ENCODE measurements at places on chromosomes 4 and X.

- no peaks in the 10 kb centered on the region for H3K27me3 ChIP-seq
- no peak overlapping the region for H3K4me3 ChIP-seq
- no peaks in the 10 kb centered on the region for H3K36me3 ChIP-seq
- H3K4me1 ChIP-seq = no peaks in the 10 kb centered on the region
Observed at GRCh38 chr4:1074077-1074476, 39.3 kb downstream of the RNF212 start.

GRCh38 chr4:3729188-3729881 is 36.9 kb upstream of the ADRA2C start:
- no peaks in the 10 kb centered on the region for H3K36me3 ChIP-seq
- H3K4me1 ChIP-seq = peaks cover 36% of the 10 kb centered on the region
- H3K27ac ChIP-seq = no peak overlapping the region
- H3K27me3 ChIP-seq = peaks cover 15% of the 10 kb centered on the region
- DNase-seq = no peak

DNA sequence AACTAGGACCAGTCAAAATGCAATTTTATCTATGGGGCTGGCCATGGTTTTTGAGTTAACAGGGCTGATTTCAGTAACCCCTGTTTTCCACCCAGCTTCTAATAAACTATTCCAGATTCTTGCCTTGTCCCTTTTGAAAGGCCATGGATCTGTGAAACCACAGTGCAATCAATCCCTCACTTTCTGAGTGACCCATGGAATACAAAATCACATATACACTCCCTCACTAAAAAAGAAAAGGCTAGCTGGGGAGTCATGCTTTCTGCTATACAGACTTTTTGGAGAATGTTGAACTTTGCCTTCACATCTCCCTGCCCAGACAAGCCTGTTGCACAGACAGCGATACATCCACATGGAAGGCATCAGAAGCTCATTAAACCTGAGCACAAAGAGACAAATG is 47.9 kb downstream of the MAD2L1 start:
- no peaks in the 10 kb centered on the region for H3K27me3 ChIP-seq
- H3K27ac ChIP-seq = no peak overlapping the region

- no peak overlapping the region for H3K4me3 ChIP-seq
- no peaks in the 10 kb centered on the region for H3K4me1 ChIP-seq
- H3K27me3 ChIP-seq = no peaks in the 10 kb centered on the region
- DNase-seq = no peak
Observed at GRCh38 chrX:38970845-38971244, 169.6 kb downstream of the MID1IP1 start.

DNA sequence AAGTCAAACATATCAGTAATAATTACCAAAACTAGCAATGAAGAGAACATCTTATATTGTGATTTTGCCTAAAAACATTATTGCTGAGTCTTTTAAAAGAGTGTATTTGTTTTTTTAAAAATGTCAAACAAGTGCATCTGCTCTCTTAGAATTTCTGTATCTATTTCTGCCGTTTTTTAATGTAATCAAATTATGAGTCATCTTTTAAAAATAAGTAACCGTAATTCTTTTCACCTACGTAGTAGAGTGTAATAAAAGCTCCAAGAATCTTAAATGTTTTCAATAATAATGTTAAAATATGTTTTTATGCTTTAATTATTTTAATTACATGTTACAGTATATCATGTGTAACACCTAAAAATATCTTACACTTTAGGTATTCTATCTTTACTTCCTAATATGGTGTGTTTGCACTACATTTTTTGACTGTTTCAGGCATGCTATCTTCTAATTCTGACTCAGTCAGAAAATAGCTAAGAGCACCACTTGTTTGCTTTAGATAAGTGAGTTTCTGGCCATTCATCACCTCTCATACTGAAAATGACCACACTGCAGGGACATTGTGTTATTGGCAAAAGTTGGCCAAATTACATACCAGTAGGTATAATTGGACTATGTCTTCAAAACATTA is 368.5 kb downstream of the PCDH7 start:
- H3K27ac ChIP-seq = no peak overlapping the region
- no peaks in the 10 kb centered on the region for H3K27me3 ChIP-seq
- DNase-seq = no peak
- H3K36me3 ChIP-seq = no peaks in the 10 kb centered on the region
- no peaks in the 10 kb centered on the region for H3K4me1 ChIP-seq
- H3K4me3 ChIP-seq = no peak overlapping the region

- H3K27me3 ChIP-seq = no peaks in the 10 kb centered on the region
- DNase-seq = no peak
- no peak overlapping the region for H3K4me3 ChIP-seq
Observed at GRCh38 chrX:31240982-31241381, 169.1 kb upstream of the FTHL17 start.

- peak; percentile 21 for DNase-seq
- H3K4me1 ChIP-seq = no peaks in the 10 kb centered on the region
- H3K36me3 ChIP-seq = no peaks in the 10 kb centered on the region
Observed at GRCh38 chr4:132809298-132810032, 339.6 kb upstream of the PCDH10 start.

GRCh38 chr4:128394778-128395177 is 107.2 kb upstream of the PGRMC2 start:
- no peak overlapping the region for H3K4me3 ChIP-seq
- H3K36me3 ChIP-seq = no peaks in the 10 kb centered on the region
- H3K27me3 ChIP-seq = no peaks in the 10 kb centered on the region
- H3K27ac ChIP-seq = no peak overlapping the region
- no peaks in the 10 kb centered on the region for H3K4me1 ChIP-seq

DNA sequence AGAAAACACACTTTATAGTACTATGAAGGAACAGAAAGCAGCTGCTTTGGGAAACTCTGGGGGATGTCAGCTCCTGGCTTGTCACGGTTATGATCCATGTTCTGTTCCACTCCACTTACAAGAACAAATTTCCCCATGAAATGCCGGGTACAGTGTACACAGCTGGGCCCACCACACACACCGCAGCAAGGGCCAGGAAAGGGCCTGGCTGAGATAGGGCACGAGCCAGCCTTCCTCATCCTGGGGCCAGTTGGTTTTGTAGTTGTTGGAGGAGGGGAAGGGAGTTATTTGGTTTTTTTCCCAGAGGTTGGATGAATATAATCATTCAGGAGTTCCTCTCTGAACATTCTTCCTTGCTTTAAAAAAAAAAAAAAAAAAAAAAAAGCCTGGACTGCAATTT is 56.8 kb downstream of the SEPSECS start:
- no peak overlapping the region for H3K4me3 ChIP-seq
- no peaks in the 10 kb centered on the region for H3K4me1 ChIP-seq
- DNase-seq = no peak
- no peak overlapping the region for H3K27ac ChIP-seq
- no peaks in the 10 kb centered on the region for H3K36me3 ChIP-seq

GRCh38 chr4:123826896-123827295 is 430.3 kb downstream of the SPRY1 start:
- DNase-seq = no peak
- H3K27me3 ChIP-seq = no peaks in the 10 kb centered on the region
- H3K27ac ChIP-seq = no peak overlapping the region
- H3K4me3 ChIP-seq = no peak overlapping the region

GRCh38 chr4:99991741-99992140 is 41.7 kb upstream of the H2AZ1 start:
- H3K36me3 ChIP-seq = no peaks in the 10 kb centered on the region
- H3K27me3 ChIP-seq = no peaks in the 10 kb centered on the region
- H3K4me1 ChIP-seq = no peaks in the 10 kb centered on the region
- no peak for DNase-seq
- no peak overlapping the region for H3K4me3 ChIP-seq
- H3K27ac ChIP-seq = no peak overlapping the region

GRCh38 chr4:176340871-176341685 is 21.3 kb downstream of the SPCS3 start:
- H3K4me1 ChIP-seq = peaks cover 1% of the 10 kb centered on the region
- H3K27ac ChIP-seq = no peak overlapping the region
- H3K36me3 ChIP-seq = peaks cover 3% of the 10 kb centered on the region
- no peak overlapping the region for H3K4me3 ChIP-seq

GRCh38 chr4:58688568-58688967 is 1578.4 kb upstream of the IGFBP7 start:
- H3K36me3 ChIP-seq = no peaks in the 10 kb centered on the region
- no peak overlapping the region for H3K4me3 ChIP-seq
- no peaks in the 10 kb centered on the region for H3K27me3 ChIP-seq
- H3K27ac ChIP-seq = no peak overlapping the region
- no peak for DNase-seq

- peaks cover 33% of the 10 kb centered on the region for H3K4me1 ChIP-seq
- no peaks in the 10 kb centered on the region for H3K36me3 ChIP-seq
- H3K4me3 ChIP-seq = no peak overlapping the region
- DNase-seq = no peak
Observed at GRCh38 chr4:3829956-3830773, 64.0 kb downstream of the ADRA2C start.

- H3K4me3 ChIP-seq = no peak overlapping the region
- no peaks in the 10 kb centered on the region for H3K27me3 ChIP-seq
- H3K36me3 ChIP-seq = no peaks in the 10 kb centered on the region
- no peak for DNase-seq
Observed at GRCh38 chrX:119655125-119655524, 37.8 kb downstream of the SEPTIN6 start.

DNA sequence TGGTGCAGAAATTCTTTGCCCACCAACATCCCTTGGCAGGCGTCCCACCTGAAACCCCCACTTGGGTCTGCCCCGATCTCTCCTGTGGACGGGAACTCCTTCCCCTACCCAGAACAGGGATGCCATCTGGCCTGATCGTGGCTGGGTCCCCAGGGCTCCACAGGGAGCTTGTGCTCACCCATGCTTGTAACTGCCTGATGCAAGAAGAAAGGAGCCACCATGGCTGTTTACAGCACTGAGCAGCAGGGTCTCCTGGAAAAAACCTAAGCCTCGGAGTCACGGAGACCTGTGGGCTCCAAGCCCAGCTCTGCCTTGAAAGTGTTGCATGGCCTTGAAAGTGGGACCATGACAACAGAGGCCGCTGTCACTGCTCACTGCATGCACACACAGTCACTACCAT is 101.5 kb upstream of the AFAP1 start:
- DNase-seq = no peak
- no peaks in the 10 kb centered on the region for H3K27me3 ChIP-seq
- no peak overlapping the region for H3K4me3 ChIP-seq
- no peak overlapping the region for H3K27ac ChIP-seq
- H3K4me1 ChIP-seq = peaks cover 2% of the 10 kb centered on the region

- H3K36me3 ChIP-seq = no peaks in the 10 kb centered on the region
- no peaks in the 10 kb centered on the region for H3K27me3 ChIP-seq
Observed at GRCh38 chrX:12984603-12985319, 9.9 kb downstream of the TMSB4X start.

- no peaks in the 10 kb centered on the region for H3K27me3 ChIP-seq
- no peak for DNase-seq
- H3K27ac ChIP-seq = no peak overlapping the region
- H3K4me3 ChIP-seq = no peak overlapping the region
- no peaks in the 10 kb centered on the region for H3K4me1 ChIP-seq
Observed at GRCh38 chrX:134570899-134571298, 87.4 kb downstream of the PLAC1 start.

GRCh38 chr4:113455061-113455460 is 306.5 kb downstream of the CAMK2D start:
- no peak for DNase-seq
- H3K27me3 ChIP-seq = no peaks in the 10 kb centered on the region
- H3K36me3 ChIP-seq = no peaks in the 10 kb centered on the region
- no peaks in the 10 kb centered on the region for H3K4me1 ChIP-seq

GRCh38 chrX:120514236-120514635 is 45.1 kb upstream of the LAMP2 start:
- H3K27ac ChIP-seq = no peak overlapping the region
- no peak overlapping the region for H3K4me3 ChIP-seq
- DNase-seq = no peak
- H3K4me1 ChIP-seq = no peaks in the 10 kb centered on the region

- no peaks in the 10 kb centered on the region for H3K4me1 ChIP-seq
- no peak overlapping the region for H3K27ac ChIP-seq
- no peak for DNase-seq
Observed at GRCh38 chrX:100341142-100341510, 68.9 kb downstream of the PCDH19 start.

GRCh38 chr4:7467471-7467870 is 32.7 kb upstream of the PSAPL1 start:
- H3K4me3 ChIP-seq = no peak overlapping the region
- no peak for DNase-seq
- H3K36me3 ChIP-seq = no peaks in the 10 kb centered on the region
- no peaks in the 10 kb centered on the region for H3K4me1 ChIP-seq

DNA sequence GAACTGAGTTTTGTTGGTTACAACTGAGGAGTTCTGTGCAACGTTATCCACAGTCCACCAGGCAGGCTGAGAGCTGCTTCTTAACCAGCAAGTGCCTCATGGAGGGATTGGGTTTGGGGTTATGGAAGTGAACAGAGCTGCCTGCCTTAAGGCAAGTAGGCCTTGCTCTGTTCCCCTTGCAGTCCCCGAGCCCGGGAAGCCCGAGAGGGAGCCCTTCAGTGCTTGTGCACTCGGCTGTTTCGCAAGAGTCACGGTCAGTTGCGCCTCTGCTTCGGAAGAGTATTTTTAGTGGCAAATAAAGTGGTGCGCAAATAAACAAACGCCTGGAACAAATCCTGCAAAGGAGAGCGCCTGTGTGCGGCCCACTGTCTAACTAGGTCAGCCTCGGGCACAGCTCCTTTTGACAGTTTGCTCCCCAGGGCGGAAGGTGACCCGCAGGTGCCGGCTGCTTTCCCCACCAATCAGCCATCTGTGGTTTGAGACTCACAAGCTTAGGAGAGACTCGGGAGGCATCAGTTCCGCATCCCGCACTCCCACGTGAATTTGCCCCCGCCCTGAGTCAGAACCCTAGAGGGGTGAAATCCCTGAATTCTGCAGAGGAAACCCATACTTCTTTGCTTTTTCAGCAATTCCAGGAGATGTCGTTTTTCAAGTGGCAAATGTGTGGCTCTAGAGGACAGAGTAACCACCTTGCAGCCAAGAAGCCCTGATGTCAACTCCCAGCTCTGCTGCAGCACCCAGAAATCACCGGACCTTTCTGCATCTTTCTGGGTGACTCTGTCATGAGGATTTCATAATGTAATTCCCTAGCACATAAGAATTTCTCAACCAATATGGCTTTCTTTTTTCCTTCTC is 56.8 kb downstream of the LGI2 start:
- H3K36me3 ChIP-seq = no peaks in the 10 kb centered on the region
- H3K27me3 ChIP-seq = no peaks in the 10 kb centered on the region
- no peak overlapping the region for H3K27ac ChIP-seq
- DNase-seq = no peak

DNA sequence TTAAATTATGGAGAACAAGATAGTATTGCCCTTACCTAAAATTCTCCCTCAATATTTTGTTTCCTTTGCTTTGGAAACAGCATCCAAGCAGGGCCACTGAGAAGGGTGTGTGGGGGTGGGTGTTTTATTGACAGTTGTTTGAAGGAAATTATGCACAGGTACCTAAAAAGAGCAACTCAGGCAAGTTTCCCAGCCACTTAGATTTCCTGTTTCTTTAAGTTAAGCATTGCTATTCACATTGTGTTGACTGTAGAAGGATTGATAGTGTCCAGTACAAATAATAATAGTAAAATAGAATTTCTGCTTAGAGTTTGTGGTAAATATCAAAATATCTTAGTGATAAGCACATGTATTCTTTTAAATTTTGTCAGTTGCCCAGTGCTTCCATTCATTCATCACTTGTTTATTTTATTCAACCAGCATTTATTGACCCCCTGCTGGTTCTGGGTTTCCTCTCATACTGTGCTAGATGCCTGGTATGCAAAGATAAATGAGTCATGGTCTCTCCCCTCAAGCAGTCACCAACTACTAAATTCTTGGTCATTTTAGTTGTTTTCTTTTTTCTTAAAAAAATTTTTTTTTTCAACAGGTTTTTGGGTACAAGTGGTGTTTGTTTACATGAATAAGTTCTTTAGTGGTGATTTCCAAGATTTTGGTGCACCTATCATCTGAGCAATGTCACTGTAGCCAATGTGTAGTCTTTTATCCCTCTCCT is 50.0 kb downstream of the GALNT7 start:
- H3K27ac ChIP-seq = no peak overlapping the region
- H3K27me3 ChIP-seq = no peaks in the 10 kb centered on the region
- H3K36me3 ChIP-seq = no peaks in the 10 kb centered on the region

Measured in H1 (cell line).